ENCODE measurements at places on chromosomes 12 and 14. TPM values are rescaled to one million over a fixed set of nuclear protein-coding genes. Genes with fewer than 3 reads are reported as not detected.

GRCh38 chr12:98109266-98109665 is 406.1 kb upstream of the TMPO start:
- DNase-seq: no peak

GRCh38 chr12:4745249-4745648 is 25.0 kb downstream of the GALNT8 start:
- no peak for DNase-seq

GRCh38 chr12:6212086-6212485 is 11.9 kb downstream of the CD9 start:
- no peak for DNase-seq

- DNase-seq: no peak
These were observed 32.8 kb downstream of the SPTLC2 start for GRCh38 chr14:77583657-77584056.

- no peak for DNase-seq
These were observed 9.2 kb downstream of the KMT2D start for GRCh38 chr12:49051373-49051764.

GRCh38 chr14:106489112-106489881 is 962.9 kb downstream of the TMEM121 start:
- no peak for DNase-seq

DNA sequence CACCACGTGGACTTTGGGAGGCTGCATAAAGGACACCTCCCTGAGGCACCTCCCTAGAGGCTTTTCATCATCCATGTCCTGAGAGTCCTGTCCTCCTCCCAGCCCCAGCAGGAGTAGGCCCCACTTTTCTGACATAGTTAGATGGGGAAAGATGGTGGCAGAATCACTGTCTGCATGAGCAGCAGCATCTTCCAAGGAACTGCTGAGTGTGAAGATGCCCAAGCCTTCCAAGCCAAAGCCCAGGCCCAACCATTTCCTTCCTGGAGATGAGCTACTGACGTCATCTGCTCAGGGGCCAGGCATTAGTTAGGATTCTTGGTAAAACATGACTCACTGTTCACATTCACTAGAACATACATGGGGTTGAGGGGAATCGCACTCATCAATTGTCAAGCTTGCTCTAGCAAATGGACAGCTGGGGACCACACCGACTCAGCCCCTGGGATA is 37.3 kb downstream of the VDR start:
- no peak for DNase-seq

- no peak for DNase-seq
These were observed 174.8 kb downstream of the PDZRN4 start for GRCh38 chr12:41362931-41363330.

- no peak for DNase-seq
These were observed 91.7 kb upstream of the MAX start for GRCh38 chr14:65193916-65194590.

- DNase-seq: no peak
These were observed 55.2 kb downstream of the PRICKLE1 start for GRCh38 chr12:42534184-42534838.

- no peak for DNase-seq
These were observed 1250.1 kb downstream of the TMEM121 start for GRCh38 chr14:106776395-106776983.

GRCh38 chr14:22391908-22392565 is 197.0 kb downstream of the DAD1 start:
- no peak for DNase-seq

SLC2A14 gene
- total RNA-seq: not detected

NTN4 gene
- 15.1 TPM for total RNA-seq

HOXC9 gene
- not detected for total RNA-seq

MYF6 gene
- total RNA-seq: 0.44 TPM

ARL1 gene
- 72.8 TPM for total RNA-seq

KCNH5 gene
- not detected for total RNA-seq

PAX9 gene
- total RNA-seq: not detected

RNASE7 gene
- total RNA-seq: not detected

Data from omental fat pad (tissue), 4 donors.